ENCODE measurements at places on chromosomes 7 and 10.

- DNase-seq, result no peak
Measured at GRCh38 chr10:92690211-92690914, 608 bp downstream of the HHEX start.

DNA sequence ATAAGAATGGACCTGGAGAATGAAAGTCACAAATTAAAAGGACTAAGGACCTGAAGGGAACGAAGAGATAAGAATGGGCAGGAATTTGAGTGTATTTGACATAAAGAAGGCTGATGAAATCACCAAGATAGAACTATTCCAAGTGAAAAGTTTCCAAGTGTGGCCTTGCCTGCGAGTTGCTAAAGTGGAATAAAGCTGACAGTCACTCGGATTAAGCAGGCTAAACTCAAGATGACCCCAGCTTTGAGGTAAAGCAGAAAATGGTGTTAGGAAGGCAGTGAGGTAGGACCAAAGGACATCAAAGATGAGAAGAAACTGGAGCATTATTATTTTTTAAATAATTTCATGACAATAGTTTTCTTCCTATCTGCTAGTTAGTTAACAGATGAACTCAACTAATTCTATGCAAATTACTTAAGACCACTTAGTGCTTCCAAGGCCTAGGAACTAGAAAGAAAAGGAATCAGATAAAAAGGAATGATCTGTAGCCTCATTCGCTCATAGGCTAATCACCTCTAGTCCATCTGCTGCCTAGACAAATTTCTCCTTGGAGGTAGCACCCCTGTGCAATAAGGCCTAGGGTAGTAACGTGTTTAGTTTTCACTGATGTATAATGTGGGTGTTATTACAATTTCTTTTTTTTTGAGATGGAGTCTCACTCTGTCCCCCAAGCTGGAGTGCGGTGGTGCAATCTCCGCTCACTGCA lies 34.5 kb downstream of the EZH2 start:
- no peak for DNase-seq

GRCh38 chr7:131747658-131748232 lies 191.3 kb upstream of the PODXL start:
- DNase-seq, result no peak

GRCh38 chr7:49706106-49706505 lies 67.3 kb upstream of the VWC2 start:
- no peak for DNase-seq

DNA sequence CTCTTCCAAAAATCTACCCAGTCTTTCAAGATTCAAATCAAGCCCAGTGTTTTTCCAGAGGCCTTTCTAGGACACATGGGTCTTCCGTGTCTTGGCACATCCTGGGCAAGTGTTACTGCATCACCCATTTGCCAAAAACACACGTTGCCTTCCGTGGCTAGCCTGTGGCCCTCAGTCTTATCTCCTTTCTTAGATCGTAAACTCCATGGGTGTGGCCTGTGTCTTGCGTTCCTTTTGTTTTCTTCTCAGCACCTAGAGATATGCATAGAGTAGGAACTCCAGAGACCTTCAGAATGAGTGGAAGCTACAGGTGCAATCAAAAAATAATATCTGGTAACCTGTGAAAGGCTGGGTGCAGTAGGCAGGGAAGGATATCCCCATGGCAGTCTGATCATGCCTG lies 56.5 kb upstream of the NMT2 start:
- DNase-seq, result no peak

GRCh38 chr7:26165950-26166683 lies 14.1 kb downstream of the NFE2L3 start:
- no peak for DNase-seq

DNA sequence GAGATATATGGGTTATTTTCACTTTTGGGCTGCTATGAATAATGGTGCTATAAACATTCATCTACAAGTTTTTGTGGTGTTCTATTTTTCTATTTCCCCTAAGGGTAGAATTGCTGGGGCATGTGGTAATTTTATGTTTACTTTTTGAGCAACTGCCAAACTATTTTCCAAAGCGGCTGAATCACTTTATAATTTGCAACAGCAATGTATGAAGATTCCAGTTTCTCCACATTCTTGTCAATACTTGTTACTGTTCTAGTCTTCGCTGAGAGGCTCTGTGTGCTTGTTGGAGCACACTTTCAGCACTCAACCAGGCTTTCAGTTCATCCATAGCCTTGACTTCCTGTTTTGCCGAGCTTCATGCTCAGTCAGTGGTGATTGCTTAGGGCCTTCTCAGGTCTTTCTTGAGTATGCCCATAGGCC lies 39.0 kb downstream of the ADK start:
- no peak for DNase-seq

DNA sequence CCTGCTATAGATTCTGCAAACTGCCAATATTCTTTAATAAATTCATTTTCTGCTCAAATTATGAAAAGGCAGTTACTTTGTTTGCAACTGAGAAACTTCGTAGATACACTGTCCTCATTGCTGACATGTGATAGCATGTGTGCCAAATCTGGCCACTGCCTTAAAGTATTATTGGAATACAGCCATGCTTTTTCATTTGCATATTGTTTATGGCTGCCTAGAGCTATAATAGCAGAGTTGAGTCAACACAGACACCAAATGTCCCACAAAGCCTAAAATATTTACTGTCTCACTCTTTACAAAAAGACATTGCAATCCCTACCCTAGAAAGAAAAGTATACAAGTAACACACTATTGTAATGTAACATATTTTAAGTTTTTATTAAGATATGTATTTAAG lies 647.4 kb downstream of the XPNPEP1 start:
- no peak for DNase-seq

- no peak for DNase-seq
Measured at GRCh38 chr7:135359615-135360014, 126.0 kb downstream of the STRA8 start.

DNA sequence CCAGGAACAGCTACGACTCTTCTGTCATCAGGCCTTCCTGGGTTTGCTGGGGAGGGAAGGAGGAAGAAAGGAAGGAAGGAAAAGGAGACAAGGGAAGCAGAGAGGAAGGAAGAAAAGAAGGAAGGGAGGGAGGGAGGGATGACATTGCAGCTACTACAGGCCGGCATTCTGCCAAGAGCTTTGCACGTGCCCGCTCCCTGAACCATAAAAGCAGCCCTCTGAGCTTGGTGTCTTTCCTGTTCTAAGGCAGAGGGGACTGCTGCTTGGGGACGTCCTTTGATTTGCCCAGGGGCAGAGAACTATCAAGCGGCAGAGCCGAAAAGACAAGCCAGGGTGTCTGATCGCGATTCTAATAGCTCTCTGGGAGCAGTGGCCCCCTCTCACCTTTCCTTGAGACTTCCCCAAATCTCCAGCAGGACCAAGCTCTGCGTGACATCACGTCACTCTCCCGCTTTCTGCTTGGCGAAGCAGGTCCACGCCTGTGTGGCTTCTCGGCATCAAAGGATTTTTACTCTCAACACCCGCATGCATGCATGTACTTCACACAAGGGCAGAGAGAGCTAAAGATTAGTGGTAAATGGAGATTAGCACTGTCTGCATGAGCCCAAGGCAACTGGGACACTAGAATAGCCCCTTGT lies 167.8 kb upstream of the AUTS2 start:
- no peak for DNase-seq

DNA sequence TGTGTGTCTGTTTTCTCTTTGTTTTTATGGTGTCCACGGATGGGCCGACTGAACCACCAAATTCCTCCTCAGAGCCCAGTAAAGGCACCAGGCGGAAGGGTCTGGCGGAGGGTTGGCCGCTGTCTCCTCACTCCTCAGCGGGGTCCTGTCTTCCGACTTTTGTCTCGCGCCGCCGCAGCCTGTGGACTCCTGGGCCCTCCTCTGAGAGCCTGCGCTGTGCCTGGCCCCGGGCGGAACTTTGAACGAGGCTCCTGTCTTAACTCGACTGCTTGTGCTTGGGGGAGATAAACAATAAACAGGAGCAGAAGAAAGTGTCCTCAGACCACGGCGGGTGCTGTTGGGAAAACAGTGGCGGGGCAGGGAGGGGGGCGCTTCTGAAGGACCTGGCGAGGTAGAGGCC lies 2.2 kb upstream of the FAM20C start:
- no peak for DNase-seq

GRCh38 chr7:44073664-44074348 lies 8.4 kb upstream of the PGAM2 start:
- no peak for DNase-seq

DNA sequence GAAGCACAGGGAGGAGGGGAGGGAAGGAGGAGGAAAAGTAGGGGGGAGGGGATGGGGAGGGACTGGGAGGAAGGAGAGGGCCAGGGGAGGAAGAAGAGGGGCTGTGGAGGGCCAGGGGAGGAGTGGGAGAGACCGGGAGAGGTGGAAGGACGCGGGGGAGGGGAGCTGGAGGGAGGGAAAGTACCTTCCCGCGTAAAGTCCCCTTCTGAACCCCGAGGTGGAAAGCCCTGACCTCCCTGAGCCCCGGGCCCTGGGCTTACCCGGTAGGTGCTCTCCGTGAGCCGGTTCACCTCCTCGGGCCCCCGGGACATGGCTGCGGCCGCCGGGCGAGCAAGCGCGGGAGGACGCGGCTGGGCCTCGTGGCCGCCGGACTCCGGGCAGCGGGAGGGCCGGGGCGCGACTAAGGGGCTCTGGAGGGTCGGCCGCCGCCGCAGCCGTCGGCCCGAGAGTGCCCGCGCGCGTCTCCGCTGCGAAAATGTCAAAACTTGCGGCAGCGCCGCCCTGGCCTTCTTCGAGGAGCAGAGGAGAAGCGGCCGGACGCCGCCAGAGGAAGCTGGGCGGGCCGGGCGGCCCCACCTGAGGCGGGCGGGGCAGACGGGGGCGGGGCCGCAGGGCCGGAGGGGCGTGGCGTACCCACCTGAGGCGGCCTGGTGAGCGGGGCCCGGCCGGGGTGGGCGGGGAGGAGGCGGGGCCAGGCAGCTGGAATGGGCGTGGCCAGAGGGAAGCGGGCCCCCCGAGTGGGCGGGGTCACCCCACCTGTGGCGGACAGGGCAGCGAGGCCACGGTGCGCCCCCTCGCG lies at the start of gene BAIAP2L1:
TSS of gene BAIAP2L1 (minus strand) at position 549 of the 799 bp plus-strand sequence. CDS start at position 311, 238 bp downstream.
- DNase-seq, result peak; percentile 91

- DNase-seq, result peak; percentile 4
Measured at GRCh38 chr7:85156661-85157208, 30.1 kb downstream of the SEMA3D start.

DNA sequence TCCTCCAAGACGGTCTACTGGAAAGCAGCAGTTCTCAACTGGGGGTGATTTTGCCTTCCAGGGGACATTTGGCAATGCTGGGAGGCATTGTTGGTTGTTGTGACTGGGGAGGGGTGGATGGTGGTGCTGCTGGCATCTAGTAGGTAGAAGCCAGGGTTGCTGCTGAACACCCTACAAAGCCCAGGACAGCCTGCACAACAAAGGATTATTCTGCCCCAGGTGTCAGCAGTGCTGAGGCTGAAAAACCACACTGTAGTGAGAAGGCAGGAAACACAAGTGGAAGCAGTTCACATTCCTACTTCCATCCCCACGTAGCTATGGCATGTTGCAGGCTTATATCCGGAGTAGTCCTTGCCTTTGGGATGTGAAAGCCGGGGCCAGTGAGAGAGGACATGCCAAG lies 86.9 kb downstream of the AOAH start:
- no peak for DNase-seq

DNA sequence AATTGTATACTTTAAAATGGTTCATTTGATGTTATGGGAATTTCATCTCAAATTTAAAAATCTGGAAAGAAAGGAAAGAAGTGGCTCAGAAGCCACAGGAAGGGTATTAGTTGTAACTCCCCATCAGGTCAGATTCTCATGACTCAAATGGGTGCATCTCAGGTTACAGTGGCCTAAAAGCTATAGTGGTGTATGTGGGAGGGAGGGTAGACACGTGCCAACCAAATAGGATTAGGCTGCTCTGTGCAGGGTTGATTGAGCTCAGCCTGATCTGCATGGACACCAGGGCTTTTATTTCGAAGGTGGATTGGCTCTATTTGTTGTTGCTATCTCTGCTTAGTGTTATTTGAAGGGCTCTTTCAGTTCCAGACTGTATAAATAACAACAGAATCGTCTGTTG lies 121.5 kb upstream of the PRR15 start:
- peak; percentile 33 for DNase-seq

DNA sequence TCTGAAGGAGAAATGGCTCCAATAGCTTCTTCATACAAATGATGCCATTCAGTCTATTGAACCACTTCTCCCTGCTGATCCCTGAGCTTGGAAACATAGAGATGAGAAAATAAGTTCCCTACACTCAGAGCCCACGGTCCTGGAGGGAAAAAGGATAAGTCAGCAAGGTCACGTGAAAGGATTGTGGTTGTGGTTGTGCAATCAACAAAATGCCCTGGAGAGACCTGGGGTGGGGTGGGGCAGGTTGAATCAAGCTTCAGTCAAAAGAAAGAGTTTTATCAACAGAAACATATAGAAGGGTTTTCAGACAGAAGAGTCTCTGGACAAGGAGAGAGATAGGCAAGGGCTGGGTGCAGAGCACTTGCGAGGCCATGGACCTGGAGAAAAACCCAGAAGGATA lies 30.1 kb downstream of the C10orf90 start:
- no peak for DNase-seq

DNA sequence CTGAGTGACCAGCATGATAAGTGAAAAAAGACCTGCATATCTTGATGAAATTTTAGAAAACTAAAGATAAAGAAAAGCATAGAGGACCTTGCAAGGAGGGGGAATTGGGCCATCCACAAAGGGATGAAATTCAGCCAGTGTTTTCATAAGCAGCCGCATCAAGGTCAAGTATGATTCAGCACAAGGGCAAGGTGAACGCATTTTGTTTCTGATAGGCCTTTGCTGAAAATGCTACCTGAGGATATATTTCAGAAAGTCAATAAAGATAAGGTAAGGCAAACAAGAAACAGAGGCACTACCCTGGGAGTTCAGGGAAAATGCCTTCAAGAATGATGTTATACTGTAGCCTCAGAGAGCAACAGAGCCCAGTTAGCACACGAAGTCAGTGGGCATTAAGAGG lies 55.0 kb upstream of the SHH start:
- no peak for DNase-seq

DNA sequence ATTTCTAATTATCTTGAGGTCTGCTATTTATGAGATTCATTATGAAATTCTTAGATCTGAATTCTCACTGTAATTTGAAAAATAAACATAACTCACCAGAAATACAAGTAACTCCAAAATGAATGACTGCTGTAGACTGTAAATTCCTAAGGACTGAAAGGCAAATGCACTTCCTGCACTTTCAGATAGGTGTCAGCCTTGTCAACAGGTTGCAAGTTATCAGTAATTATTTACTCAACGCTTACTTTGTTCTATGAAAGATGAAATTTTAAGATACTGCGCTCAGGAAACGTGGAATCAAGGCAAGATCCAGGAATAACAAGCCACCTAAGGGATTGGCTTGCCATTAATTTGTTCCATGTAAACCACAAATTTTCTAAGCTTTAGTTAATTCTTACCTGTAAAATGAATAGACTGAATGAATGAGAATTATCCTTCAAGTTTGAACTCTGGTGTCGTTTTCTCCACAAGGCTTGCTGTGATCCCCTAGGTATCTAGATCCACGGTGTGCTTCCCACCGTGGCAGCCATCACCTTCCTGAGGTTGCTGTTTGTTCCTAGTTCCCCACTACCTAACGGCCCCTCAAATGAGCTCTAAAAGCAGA lies 12.6 kb downstream of the DHX32 start:
- DNase-seq, result peak; percentile 38

All from NCI-H1436 (cell line).